ENCODE measurements at places on chromosomes 13 and 19.

DNA sequence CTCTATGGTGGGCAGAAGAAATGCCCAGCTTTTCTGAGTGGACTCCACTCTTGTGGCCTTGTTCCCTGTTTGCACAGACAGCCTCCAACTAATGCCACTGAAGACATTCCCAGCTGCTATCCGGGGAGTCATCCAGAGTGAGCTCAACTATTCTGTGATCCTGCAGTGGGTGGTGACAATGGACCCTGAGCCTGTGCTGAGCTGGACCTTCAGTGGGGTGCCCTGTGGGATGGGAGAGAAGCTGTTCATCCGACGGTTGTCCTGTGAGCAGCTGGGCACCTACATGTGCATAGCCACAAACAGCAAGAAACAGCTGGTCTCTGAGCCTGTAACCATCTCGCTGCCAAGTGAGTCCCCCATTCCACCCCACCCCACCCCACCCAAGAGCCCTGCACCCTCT is 10.3 kb downstream of the IGSF23 start:
- no peak for ATAC-seq

- ATAC-seq: peak; percentile 88
Observed at GRCh38 chr19:43765109-43765876, 10.5 kb upstream of the SMG9 start.

DNA sequence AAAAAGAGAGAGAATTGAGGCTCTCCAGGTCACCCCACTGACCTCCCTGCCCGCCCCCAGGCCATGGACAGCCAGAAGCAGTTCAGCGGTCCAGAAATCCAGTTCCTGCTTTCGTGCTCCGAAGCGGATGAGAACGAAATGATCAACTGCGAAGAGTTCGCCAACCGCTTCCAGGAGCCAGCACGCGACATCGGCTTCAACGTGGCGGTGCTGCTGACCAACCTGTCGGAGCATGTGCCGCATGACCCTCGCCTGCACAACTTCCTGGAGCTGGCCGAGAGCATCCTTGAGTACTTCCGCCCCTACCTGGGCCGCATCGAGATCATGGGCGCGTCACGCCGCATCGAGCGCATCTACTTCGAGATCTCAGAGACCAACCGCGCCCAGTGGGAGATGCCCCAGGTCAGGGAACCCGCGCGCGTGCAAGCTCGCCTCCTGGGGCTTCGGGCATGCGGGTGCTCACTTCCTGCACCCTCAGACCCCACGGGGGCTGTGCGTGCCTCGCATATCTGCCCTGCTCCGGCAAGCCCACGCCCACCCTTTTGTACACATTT is 56.6 kb downstream of the MAP4K1 start:
- ATAC-seq: no peak

DNA sequence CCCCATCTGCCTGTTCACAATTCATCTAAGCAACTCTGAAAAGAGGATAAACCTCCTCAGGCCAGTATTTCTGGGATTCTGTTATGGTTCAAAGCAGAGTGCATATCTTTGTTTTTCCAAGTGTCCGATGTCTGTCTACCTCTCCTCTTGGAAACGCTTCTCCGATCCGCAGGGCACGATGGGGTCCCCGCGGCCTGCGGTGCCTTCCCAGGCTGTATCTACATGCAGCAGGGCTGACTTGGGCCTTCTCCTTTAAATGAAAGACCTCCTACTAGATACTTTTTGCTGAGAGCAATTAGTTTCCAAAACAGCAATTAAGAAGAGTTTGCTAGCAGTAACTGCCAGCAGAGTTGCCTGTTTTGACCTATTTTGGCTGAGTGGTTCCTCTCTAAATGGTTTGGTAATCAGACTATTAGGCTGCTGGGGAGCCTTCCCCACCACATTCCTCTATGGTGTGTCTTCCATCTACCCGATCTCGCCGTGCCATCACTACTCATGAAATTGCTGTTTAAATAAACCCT is 23.5 kb downstream of the COL4A2 start:
- no peak for ATAC-seq

GRCh38 chr13:44734201-44734707 is 158.1 kb upstream of the TSC22D1 start:
- no peak for ATAC-seq

DNA sequence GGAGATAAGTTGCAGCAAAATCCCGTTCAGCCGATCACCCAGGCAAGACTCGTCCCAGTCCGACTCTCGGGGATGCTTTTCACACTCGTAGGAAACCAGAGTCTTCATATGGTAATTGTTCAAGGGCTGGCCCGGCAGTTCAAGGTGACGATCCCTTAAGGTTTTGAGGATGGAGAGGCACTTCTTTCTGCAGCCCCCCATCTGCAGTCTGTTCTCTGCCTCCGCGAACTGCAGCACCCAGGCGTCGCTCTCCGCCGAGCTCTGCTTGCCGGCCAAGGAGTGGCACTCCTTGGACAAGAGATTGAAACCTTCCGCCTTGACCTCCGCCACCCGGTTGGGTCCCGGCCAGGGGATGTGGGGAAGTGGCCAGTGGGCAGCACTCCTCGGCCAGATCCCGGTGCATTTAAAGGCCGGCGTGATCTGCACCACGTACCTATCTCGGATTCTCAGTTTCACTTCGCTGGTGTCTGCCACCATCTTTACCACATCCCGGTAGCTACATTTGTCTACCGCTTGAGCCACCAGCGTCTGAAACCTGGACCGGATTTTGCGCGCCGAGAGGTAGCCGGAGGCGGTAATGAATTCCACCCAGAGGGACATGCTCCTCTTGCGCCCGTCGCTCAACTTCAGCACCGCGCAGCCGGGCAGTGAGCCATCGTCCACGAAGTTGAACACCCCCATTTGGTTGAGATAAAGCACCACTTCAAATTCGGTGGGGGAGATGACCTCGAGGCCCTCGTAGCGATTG is 1.1 kb downstream of the MAB21L1 start:
- ATAC-seq: no peak

DNA sequence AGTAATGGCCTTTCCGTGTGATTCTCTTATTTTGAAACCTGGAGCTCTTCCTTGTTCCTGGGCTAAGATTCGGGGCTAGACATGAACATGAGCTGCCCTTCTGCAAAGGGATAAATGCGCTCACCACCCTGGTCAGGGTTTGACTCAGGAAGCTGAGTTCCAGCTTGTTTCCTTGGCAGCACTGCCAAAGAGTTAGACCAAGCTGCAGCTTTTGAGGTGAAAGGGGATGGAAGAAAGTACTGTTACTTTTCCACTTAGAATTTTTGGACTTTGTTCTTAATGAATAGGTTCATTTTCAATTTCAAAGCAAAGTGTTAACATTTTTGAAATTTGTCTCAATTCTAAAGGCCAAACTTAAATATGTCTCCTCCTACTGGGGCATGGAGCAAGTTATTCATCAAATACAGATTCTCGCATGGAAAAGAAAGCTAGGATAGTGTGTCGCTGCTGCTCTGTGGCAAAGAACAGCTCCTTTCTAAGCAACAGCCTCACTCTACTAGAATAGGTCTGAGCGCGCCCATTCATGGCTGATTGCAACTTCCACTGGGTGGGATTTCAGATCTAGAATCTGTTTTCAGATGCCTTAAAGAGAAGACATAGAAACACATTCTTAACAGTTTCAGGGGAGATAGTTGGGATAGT is 2.2 kb downstream of the RGCC start:
- no peak for ATAC-seq

GRCh38 chr13:58666331-58666730 is 1034.8 kb downstream of the PCDH17 start:
- no peak for ATAC-seq

- no peak for ATAC-seq
Observed at GRCh38 chr13:52847682-52848432, 583 bp downstream of the PCDH8 start.

DNA sequence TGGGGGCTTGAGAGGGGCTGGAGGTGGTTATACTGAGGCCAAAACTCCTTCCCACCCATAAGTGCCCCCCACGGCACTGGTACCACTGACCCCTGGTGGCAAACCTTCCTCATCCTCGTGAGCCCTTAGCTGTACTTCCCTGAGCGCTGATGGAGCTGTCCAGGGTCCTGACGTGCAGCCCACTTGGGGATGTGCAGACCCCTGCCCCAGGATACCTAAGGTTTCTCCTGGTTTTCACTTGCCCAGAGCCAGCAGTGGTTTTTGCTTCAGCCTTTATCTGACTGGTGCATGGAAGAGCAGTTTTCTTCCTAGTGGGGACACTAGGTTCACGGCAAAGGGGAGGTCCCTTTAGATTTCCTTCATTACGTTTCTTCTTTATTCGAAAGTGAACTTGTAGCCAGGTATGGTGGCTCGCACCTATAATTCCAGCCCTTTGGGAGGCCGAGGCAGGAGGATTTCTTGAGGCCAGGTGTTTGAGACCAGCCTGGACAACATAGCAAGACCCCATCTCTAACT is 28.7 kb upstream of the KCTD15 start:
- ATAC-seq: no peak

Measured in activated CD4-positive, CD25-positive, alpha-beta regulatory T cell treated with anti-CD3 and anti-CD28 coated beads, Interleukin-2, amount 50 U/mL, for 24 hours (primary cell).